Type B pancreatic cell (in vitro differentiated cells): ENCODE measurements at places on chromosomes 16 and 17. TPM values are rescaled to one million over a fixed set of nuclear protein-coding genes. Genes with fewer than 3 reads are reported as not detected.

Gene SEZ6
- total RNA-seq = 6.9 and 11.5 TPM in 2 replicates

Gene KRTAP9-1
- total RNA-seq = not detected in 2 replicates

Gene METTL23
- 27.5 and 28.2 TPM in 2 replicates for total RNA-seq

Gene GH1
- total RNA-seq = not detected in 2 replicates
